ENCODE measurements at places on chromosomes 6 and 20.

DNA sequence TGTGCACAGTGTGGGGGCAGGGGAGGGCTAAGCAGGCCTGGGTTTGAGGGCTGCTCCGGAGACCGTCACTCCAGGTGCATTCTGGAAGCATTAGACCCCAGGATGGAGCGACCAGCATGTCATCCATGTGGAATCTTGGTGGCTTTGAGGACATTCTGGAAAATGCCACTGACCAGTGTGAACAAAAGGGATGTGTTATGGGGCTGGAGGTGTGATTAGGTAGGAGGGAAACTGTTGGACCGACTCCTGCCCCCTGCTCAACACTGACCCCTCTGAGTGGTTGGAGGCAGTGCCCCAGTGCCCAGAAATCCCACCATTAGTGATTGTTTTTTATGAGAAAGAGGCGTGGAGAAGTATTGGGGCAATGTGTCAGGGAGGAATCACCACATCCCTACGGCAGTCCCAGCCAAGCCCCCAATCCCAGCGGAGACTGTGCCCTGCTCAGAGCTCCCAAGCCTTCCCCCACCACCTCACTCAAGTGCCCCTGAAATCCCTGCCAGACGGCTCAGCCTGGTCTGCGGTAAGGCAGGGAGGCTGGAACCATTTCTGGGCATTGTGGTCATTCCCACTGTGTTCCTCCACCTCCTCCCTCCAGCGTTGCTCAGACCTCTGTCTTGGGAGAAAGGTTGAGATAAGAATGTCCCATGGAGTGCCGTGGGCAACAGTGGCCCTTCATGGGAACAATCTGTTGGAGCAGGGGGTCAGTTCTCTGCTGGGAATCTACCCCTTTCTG, 44.0 kb upstream of the TTPAL start:
- peak; percentile 27 for DNase-seq

DNA sequence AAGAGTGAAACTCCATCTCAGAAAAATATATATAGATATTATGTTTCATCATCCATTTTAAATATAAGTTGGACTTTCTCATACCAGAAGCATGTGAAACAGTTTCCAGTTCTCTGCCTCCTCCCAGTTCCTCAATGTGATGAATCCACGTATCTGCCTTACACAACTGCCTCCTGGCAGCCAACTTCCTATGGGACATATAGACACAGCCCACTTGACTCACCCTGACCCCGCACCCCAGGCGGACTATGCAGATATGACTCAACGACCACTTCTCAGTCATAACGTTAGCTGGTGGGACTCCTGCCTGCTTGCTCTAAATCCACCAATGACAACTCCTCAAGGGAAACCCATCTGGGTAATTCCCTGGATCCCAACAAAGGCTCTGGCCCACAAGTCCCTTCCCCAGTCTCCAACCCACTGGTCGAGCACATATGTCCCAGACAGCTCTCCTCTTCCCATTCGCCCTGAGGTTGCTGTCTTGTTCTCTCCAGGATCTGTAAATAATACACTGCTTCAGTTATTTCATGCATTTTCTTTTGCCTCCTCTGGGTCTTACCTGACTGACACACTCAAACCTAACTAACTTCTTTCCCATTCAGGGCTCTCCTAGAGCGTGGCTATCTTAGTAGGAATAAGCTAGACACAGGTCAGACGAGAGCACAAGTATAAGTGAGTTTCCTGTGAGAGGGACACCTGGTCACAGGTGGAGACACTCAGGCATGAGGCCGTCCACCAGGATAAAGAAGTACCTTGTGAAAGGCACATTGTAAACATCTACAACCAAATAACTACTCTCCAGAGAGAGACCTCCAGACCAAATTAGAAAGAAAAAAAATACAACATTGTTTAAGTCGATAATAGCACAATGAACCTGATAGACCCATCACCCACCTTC, 548.5 kb downstream of the CD83 start:
- DNase-seq, result peak; percentile 92

DNA sequence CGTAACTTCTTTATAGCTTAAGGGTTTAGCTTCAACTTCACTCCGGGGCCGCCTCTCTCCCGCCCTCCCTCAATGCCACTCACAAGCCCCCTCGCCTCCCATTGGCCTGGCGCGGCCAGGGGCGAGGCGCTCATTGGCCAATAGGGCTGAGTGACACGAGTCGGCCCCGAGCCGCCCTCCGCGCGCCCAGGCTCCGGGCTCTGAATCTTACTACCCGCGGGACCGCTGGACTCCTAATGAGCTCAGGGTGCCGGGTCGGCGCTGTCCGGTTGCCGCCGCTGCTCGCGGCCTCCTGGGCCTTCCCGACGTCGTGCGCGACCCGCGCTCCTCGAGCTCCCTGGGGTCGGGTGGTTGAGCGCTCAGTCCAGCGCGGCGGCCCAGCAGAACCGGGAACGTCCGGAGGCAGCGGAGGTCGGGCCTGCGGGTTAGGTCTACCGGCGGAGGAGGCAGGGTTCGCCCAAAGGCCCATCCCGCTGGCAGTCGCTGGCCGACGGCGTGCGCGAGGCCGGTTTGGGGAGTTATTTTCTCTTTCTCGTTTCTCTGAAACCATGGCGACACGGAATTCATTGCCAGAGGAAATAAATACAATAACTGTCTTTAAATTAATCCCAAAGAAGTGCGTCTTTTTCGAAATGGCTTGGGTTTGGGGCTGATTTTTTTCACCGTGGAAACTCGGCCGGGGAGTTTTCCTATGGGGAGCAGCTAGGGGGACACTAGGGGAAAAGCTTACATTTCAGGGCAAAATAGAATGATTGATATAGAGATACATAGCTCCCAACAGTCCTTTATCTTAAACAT, at the start of gene SIM1:
TSS of gene SIM1 (minus strand) at position 19 of the 798 bp plus-strand sequence. CDS start 1,453 bp downstream, outside the sequence.
- peak; percentile 36 for DNase-seq

DNA sequence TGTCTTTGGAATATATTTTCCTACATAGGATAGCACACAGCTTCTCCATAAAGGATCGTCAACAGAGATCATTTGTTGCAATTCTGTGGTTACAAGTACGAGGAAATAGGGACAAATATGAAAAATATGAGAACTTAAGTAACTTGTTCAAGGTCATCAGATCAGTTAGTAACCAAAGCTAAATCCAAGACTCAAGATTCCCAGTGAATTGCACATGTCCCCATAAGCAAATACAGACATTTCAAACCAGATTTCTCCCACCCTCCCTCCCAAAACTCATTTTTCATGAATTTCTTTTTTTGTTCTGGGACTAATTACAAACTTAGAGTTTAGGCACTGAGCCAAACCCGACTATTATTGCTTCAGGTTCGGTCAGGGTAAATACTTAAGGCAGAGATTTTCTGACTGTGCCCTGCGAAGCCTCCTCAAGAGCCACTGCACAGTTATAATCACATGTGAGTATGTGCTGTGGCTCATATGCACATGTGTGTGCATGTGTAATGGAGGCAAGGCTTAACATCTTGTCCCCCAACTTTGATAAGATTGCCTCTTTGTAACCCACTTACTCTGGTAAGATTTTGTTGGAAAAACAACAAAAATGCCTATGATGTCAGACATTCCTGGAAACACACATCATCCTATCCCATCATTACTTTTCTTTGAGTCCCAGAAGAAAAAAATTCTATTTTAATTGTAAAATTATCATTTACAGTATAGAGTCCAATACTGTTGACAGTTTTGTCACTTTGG, 216.2 kb downstream of the CD83 start:
- peak; percentile 69 for DNase-seq

DNA sequence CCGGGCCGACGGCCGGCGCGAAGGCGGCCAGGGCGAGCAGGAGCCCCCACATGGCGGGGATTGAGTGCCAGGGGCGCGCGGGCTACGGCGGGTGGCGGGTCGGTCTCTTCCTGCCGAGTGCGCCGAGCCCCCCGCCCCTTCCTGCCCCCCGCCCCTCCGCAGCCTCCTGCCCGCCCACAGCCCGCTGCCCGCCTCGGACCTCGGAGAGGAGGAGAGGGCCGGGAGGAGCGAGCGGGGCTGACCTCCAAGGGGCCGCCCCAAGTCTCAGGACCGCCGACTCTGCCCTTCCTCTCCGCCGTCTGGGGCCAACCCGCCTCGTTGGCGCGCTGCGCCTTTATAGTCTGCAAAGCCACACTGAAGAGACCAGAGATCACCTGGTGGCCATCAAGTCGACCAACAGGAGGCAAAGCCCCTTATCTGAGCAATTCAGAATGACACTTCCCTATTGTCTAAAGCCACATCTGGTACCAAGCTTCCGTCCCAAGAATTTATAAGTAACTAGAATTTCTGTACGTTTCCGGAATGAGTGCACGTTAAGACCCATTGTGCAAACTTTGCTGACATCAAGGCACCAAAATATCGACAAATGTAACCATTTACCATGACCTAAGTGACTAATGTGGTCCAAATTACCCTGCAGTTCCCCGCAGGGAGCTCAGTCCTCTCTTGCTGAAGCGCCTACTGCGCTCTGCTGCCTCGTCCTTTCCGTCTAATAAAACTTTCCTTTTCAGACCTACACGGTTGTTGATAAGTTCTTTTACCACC, at the start of gene CPXM1:
TSS of gene CPXM1 (minus strand) at position 107 of the 765 bp plus-strand sequence. CDS start at position 52, 55 bp downstream.
- DNase-seq, result no peak

DNA sequence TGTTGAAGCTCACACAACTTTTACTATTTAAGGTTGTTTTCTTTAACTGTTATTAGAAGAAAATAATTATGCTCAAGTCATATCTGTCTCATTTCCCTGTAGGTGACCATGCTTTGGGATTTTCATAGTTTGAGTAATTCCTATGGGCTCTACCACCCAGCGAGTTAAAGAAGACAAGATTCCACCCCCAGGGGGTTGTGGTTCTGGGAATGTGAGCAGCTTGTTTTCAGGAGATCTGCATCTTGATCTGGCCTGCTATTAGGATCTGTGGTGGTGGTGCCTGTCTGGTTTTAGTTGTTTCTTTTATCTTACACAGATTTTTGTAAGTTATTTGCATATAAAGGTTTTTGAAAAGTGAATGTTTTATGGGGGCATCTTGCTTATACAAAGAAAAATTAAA, 20.2 kb upstream of the REV3L start:
- peak; percentile 51 for DNase-seq

DNA sequence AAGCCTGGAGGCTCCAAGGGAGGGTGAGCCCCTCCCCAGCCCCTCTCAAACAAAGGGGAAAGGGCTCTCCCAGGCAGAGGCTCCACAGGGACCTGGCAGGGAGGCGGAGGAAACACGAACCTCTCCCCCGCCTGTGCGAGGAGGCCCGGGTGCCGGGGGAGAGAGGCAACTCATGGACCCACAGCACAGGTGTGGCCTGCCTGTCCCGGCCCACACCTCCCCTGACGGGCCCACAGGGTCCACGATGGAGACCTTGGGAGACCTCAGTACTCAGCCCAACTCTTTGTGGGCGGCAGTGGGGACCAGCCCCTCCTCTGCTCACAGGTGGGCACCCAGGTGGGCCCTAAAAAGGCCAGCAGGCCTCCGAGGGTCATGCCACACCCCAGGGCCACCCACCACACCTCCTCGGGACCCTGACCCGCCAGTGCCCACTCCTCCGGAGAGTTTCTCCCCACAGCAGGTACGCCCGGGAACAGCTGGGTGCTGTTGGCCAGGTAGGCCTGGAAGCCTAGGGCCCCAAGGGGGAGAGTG, 12.2 kb downstream of the LAMA5 start:
- no peak for DNase-seq
